Memory B cell (primary cell): ENCODE measurements at places on chromosomes 7 and 10.
A peak's percentile ranks its signal among the peaks of the same experiment; 100 is the strongest.

- DNase-seq: no peak
These were observed 186.8 kb downstream of the ITGB1 start for GRCh38 chr10:32771217-32771616.

DNA sequence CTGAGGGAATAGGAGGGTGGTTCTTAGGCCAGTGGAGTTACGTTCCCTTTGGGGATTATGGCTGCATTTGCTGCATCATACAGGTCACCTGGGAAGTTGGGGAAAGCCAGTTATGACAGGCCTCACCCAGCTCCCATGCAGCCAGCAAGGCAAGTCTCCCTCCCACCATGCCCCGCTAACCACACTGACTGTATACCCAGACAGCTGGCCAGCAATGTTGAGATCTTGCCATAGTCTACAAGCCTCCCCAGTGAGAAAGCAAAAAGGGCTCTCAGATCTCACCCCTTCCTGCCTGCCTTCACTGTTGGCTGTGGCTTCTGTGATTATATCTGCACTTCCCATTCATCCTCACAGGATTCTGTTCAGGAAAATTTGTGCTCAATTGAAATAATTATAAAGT is 133.3 kb upstream of the HGF start:
- DNase-seq: no peak

DNA sequence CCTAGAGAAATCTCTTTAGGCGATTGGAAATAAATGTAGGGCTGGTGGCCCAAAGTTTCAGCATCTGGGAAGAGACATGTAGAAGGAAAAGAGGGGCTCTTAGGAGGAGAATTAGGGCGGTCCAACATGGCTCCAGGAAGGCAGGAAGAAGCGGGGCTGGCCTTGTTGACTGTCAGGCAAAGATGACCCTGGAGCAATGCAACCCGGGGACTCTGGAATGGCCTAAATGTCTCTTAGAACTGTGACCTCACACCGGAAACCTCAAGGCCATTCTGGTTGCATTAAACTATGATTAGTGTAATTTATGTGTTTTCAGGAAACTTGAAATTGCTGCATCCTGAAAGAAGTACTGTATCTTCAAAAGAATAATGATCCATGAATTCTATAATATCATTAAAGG is 66.8 kb downstream of the NRP1 start:
- no peak for DNase-seq

GRCh38 chr10:44465401-44466115 is 80.7 kb upstream of the CXCL12 start:
- DNase-seq: no peak

DNA sequence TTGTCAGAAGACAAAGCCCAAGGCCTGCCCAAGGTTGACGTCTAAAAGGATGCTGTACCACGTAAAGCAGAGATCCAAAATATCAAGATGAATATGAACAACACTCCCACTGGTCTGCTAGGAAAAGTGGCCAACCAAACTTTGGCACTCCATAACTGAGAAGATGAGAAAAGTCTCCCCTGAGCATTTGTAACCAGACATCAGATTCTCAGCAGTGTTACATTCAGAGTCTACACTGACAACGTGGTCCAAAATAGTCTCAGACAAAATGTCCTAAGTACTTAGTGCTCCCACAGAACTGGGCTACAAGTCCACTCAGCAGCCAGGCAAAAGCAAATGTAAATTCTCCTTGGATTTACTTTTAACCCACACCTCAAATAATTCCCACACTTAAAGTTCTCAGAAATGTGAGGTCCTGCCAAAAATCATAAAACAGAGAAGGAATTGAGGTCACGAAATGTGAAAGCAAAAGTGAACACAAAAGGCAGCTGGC is 185.1 kb upstream of the NOBOX start:
- DNase-seq: no peak

DNA sequence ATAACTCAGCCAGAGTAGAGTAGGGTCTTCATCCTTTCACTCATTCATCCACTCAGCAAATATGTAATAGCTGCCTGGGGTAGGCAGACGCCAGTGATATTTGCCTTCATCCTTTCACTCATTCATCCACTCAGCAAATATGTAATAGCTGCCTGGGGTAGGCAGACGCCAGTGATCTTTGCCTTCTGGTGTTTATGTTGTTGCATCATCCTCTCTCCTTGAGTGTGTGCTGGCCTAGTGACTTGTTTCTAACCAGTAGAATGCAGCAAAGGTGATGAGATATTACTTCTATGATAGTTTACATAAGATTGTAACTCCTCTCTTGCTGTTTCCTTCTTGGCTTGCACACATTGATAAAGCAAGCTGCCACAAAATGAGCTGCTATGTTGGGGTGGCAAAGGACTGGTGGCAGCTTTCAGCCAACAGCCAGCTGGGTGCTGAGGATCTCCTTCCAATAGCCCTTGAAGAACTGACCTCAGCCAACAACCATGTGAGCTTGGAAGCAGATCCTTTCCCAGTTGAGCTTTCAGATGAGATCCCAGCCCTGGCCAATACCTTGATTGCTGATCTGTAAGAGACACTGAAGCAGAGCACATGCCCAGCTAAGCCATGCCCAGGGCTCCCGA is 23.2 kb upstream of the MTPN start:
- no peak for DNase-seq

DNA sequence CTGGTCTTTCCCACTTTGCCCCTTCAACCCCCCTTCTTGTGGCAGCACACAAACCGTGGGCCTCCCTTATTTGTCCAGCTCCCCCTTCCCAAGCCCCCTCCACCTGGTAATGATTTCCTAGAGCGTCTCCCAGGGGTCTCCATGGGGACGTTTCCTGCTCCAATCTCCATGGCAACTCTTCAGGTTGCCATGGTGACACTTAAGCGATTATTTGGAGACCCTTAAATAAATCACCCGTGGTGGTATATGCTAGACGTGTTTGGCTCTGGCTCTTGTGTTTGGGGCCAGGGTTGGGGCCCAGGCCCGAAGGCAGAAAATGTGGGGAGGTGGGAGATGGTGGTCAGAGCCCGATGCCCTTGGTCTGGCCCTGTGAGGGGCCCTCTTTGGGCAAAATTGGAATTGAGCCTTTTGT is 41.1 kb upstream of the DLG5 start:
- no peak for DNase-seq

GRCh38 chr10:89343089-89343767 is 15.4 kb downstream of the IFIT3 start:
- no peak for DNase-seq

DNA sequence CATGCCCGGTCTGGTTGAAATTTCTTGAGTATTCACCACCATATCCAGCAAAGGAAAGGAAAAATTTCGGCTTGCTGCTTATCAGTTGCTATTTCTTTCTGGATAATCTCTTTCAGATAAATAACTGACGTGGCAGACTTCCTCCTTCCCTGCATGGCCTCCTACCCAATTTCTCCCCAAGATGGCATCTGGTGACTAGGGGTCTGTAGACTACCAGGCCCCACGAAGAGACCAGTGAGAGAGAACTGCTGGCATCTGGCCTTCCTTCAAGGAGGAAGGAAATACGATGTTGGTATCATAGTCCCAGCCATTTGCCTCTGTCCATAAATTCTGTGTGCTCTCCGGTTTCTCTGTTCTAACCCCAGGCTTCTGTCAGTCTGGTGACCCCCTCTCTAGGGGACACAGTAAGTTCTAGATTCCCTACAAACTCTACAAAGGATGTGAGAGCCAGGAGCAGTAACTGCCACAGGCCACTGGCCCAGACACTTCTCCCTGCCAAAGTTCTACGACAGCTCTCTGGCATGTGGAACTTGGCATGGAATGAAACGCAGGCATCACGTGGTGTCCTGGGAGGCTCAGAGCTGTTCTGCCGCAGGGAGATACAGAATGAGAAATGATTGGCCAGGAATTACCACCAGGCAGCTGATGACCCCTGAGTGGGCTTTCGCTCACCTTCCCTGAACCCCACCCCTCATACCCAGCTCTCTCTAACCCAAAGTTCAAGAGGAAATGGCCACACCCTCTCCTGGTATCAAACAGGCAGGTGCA is 30.0 kb upstream of the MSRB2 start:
- DNase-seq: no peak

- DNase-seq: no peak
These were observed 166.2 kb upstream of the FAM3C start for GRCh38 chr7:121562259-121562658.

DNA sequence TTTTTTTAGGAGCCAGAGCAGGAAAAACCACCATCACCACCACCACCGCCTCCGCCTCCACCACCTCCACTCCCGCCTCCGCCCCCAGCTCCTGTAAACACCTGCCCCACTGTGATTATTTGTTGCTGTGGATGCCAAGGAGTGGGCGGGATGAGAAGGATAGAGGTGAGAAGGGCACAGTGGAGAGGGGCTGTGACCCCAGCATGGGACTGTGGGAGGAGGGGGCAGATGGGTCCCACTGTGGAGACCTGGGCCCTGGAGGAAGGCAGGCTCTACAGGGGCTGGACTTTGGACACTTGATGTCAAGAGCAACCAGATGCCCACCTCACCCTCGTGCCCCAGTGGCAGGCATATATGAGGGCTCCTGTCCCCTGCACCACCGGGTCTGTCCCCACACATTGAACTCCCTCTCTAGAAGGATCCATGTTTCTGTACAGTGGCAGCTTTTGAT is 24.7 kb downstream of the ANTXRL start:
- DNase-seq: no peak

DNA sequence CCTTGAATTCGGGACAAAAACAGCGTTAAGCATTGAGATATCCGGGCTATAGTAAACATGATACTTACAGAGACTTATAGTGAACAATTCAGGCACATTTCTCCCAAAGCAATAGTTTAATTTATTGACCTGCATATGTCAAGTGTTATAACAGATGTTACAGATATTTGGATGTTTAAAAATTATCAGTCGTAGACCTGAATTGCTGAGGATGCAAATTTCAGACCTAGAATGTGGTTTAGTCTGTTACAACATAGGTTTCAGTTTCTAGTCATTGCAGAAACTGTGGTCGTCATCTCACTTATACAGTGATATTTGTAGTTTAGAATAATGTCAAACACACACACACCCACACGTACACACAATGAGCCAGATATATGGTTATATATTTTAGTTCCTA is 85.2 kb downstream of the VTI1A start:
- no peak for DNase-seq

DNA sequence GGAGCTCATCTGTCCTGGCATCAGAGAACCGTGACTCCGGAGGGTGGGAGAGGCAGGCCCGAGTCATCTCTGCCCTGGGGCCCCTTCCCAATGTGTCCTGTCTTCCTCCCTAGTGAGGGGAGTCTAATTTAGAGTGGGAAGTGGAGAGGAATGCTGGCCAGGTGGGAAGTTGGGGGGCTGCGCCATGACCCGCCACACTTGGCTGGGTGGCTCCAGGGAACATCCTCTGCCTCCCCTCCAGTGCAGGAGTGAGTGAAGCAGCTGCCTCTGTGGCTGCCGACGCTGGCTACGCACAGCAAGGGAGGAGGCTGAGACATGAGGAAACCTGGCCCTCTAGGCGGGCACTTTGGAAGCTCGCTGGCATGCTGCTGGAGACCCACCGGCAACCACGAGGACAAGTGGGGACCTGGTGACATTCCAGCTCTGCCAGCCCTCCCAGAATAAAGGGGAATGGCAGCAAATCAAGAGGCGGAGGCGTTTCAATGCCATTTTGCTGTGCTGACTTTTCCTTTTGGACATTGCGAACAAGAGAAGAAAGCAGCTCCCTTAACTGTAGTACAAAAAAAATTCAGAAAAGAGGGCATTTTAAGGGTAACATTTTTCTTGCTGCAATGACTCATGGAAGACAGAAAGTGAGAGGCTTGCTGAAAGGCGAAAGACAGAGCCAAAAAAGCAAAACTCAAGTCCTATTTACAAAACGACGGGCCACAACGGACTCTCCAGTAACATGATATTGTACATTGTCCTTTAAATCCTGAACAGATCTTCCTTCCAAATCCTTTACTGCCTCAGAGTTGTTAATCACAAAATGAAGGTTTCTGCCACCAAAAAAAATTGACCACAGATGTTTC is 121.2 kb upstream of the PITRM1 start:
- no peak for DNase-seq

GRCh38 chr7:81187753-81188152 is 268.9 kb upstream of the SEMA3C start:
- DNase-seq: no peak

- no peak for DNase-seq
These were observed 366.5 kb upstream of the SEMA3C start for GRCh38 chr7:81285142-81285871.

GRCh38 chr7:90579181-90579688 is 16.9 kb upstream of the CDK14 start:
- DNase-seq: no peak

- DNase-seq: peak; percentile 70
These were observed 372 bp upstream of the TMEM130 start for GRCh38 chr7:98870121-98870651.

DNA sequence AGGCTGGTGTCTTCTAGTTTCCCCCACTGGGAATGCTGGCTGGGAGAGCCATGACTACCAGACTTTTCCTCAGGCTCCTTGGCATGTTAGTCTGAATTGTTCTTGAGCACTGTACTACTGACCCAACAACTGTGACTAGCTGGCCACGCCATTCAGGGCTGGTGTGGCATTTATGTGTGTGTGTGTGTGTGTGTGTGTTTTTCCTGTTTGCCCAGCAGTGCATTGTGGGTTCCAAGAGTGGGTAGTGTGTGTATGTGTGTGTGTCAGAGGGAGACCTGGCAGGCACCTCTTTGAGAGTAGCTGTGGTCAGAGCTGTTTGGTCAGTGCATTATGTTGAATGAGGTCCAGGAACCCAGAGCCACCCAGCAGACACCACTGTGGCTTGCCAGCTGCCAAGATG is 9.2 kb downstream of the PCBD1 start:
- DNase-seq: no peak

DNA sequence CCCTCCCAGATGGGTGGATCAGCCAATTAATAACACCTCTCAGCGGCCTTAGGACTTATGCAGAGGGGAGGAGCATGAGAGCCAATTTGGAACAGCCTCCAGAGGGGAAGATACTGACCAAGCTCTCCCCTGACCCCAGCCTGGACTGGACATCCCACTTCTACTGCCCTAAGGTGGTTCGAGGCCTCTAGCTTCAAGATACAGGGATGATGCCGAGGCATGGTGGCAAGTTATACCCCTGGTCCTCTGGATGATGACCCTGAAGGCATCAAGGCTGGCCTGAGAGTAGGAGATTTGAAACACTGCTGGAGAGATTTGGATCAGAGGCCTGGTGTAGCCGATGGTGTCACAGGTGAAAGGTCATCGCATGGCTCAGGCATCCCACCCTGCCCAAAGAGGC is 3.2 kb downstream of the CDH23 start:
- DNase-seq: no peak

GRCh38 chr10:76115471-76116155 is 684.2 kb downstream of the LRMDA start:
- DNase-seq: no peak
